ENCODE measurements at places on chromosomes 12 and 14. TPM values are rescaled to one million over a fixed set of nuclear protein-coding genes. Genes with fewer than 3 reads are reported as not detected.

DNA sequence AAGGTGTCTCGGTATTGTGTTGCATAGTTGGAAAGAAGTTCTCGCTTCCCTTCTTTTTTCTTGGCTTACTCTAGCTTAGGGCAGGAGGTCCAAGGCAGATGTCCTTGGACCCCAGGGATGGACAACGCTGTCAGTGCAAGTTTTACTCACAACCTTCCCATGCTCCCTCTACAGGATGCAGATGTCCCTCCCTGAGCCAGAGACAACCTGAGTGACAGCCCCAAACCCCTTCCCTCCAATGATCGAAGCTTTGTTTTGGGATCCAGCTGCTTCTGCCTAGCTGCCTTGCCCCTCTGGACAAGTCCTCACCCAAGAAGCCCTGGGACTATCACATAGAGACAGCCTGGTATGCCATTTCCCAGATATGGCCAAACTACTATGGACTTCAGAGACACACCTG is 112.0 kb upstream of the RAP1B start:
- no peak for DNase-seq

DNA sequence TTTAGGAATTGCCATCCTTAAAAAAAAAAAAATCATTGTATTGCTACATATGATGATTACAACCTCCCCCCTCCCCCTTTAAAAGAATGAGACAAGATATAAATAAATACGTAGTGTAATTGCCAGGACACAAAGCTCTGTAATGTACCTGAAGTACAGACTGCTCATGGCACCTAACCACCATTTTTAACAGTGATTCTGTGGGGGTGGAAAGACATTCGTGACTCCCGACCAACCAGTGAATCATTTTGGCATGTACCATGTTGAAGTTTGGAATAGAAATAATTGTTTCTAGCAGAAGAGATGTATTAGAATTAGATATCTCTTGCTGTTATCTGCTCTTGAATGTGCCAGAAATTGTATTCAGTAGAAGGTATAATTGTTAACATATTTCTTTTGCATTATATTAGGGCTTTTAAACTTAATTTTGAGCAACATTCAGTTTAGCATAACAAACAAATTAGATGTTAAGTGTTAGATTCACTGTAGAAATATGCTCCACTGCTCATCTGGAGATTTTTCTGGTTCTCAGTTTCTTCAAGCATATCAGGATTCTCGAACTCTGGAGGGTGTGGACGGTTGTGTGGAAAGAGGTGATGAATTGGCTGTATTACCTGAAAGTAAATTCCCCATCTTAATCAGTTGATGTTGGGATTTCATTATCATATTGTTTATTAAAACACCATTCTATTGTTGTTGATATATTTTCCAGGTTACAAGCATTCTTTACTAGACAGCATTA is 31.1 kb downstream of the FRS2 start:
- DNase-seq = no peak

DNA sequence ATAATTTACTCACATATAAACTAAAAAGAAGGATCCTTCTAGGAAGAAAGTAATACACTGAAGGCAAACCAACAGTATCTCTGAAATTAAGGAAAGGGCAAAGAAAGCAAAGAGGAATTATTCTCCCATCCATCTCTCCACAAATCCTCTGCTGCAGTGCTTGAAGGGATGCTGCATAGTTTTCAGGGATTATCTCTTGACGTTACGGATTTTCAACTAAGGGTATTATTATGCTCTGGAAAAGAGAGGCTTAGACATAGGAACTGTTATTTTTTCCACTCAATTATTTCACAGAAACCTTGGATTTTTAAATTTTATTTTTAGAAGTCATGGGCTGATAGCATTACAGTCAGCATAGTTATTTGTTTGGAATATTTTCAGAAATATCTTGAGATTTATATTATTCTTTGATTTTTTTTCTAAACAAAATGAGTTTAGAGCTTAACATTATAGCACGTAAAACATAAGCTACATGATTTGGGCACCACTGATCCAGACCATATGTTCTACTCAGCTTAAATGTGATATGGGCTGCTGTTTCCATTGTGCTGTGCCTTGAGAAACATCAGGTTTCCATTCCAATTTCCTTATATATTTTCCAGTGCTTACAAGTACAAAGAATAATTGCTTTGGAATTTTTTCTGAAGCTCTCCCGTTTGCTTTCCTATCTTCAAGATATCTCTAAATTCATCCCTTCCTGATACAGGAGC is 57.9 kb upstream of the DCN start:
- DNase-seq = no peak

DNA sequence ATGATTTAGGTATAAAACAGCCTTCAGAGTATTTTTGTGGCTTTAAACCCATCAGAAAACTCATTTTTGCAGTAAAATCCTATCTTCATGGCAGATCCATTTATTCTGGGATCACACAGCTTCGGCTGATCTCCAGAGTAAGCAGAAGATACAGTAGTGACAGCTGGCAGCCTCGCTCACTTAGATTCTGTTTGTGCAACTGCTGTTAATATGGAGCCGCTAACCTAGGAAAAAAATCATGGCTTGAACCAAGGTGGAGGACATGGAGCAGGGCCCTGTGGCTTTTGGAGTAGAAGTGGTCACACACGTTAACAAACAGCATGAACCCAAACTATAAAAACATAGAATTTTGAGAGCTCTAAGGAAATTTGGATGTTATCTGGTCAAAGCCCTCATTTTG is 137.2 kb upstream of the ARHGAP5 start:
- DNase-seq = no peak

The CPNE6 gene
- polyA plus RNA-seq = 0.18 TPM

The DDX54 gene
- 58.6 TPM for polyA plus RNA-seq

The HPD gene
- 2.6 TPM for polyA plus RNA-seq
